ENCODE measurements at places on chromosomes 12 and 14.
A peak's percentile ranks its signal among the peaks of the same experiment; 100 is the strongest.

DNA sequence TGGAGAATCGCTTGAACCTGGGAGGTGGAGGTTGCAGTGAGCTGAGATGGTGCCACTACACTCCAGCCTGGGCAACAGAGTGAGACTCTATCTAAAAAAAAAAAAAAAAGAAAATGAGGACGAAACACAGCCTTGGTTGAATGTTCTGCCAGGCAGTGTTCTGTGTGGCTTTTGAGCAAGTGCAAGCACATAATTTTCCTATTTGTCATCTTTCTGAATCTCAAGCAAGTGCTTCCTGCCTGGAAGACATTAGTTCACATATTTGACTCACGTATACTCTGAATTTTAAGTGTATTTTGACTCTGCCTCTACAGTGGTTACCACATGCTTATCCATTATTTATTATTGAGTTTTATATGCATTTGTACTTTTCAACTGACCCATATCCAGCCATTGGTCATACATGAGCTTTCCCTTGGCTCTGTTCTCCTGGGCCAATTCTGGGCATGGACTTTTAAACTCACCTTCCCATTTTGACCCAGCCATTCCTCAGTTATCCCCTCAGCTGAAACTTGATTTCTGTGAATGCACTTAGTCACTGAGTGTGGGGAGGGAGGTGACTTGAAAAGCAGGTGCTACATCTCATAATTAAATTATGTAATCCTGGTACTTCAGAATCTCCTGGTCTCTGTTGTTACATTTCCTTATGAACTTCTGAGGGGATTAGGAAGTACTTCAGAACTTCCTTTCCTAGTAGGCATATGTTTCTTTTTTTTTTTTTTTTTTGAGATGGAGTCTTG is 8.1 kb downstream of the OR10G2 start:
- no peak for DNase-seq

GRCh38 chr14:69713993-69714679 is 52.8 kb upstream of the SRSF5 start:
- DNase-seq: no peak

GRCh38 chr12:78210506-78210860 is 379.8 kb downstream of the NAV3 start:
- no peak for DNase-seq

GRCh38 chr12:49952391-49953055 is 2.0 kb downstream of the AQP2 start:
- peak; percentile 46 for DNase-seq

Data from upper lobe of left lung (tissue), 6 donors.